GM23248 (cell line): ENCODE measurements at places on chromosomes 3 and 15.

DNA sequence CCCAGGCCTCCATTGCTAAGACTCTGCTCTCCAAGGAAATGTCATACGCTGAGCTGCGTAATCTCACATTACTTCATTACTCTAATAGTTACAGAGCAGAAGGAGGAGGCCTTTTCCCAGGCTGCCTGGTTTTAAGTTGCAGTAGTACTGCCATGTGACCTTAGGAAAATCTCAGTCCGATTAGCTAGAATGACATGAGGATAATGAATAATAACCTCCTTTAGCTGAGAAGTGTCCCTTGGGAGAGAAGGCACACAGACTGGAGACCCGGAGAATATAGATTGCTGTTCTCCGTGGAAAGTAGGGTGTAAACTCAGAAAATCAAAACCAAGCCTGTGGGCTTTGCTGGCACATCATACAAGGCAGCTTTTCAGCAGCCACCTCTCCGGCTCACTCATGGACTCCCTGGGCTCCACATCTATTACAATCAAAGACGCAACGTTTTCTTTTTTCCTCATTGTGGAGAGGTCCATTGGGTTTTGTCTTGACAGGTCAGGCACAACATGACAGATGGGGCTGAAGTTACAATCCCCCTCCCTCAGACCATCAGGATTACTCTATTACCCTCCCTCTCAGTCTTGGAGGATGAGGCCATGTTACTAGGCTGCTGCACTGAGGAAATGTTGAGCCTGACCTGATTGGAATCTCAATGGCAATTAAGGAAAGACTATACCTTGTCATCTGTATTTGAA lies 134.8 kb upstream of the MB21D2 start:
- no peak for DNase-seq

GRCh38 chr3:12508291-12508700 lies 24.0 kb downstream of the TSEN2 start:
- peak; percentile 98 for DNase-seq

DNA sequence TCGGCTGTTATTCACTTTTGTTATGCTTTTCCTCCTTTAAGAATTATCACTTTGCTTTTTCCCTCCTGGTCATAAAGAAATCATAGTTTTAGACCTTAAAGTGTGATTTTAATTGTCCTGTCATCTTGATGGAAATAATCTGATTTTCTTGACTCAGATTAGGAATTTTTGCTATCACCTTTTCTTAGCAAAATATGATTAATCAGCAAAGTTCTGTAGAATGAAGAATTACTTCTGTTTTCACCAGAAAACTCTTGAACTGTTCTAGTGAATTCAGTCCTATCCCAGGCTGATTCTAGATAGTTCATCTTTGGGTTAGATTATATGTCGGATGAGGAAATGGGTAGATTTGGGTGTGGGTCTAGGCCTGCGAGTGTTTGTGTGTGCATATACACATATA lies 12.2 kb downstream of the CMSS1 start:
- no peak for DNase-seq

DNA sequence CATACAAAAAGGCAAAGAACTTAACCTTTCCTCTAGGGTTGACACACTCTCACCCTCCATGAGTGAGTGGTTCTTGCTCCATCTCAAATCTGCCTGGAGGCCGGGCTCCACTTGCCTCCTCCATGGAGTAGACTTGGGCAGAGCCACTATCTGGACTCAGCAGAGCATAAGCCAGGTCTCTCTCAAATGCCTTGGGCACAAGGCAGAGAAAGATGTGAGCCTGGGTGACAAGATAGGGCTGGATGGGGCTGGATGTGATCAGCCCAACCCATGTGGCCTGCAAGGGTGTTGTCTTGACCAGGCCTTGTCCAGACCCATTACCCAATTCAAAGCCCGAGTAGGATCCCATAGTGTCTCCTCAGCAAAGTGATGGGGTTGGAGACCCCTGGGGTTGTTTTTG lies 4.2 kb upstream of the RPL29 start:
- no peak for DNase-seq

- peak; percentile 88 for DNase-seq
Observed at GRCh38 chr3:48219543-48219942, 3.8 kb upstream of the CAMP start.

DNA sequence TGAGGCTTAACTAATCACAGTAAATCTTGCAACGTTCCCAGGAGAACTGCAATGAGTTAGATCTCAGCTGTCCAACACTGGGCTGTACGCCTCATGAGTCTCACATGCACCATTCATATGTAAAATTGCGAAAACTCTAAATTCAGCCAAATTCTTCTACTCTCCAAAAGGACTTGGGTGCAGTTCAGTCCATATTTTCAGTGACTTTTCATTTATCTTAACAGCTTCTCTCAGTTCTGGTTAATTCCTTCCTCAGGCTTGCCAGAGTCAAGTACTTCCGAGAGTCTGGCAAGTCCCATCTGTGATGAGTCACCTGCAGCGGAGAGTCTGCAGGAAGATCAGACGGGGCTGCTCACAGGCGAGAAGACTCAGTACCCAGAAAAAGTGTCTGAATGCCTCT lies 11.5 kb downstream of the CCDC80 start:
- peak; percentile 96 for DNase-seq

GRCh38 chr15:59119625-59120024 lies 14.7 kb downstream of the CCNB2 start:
- no peak for DNase-seq

GRCh38 chr15:28017423-28017924 lies 81.6 kb downstream of the OCA2 start:
- DNase-seq: no peak

- no peak for DNase-seq
Observed at GRCh38 chr15:43127752-43128151, 5.6 kb upstream of the TMEM62 start.

DNA sequence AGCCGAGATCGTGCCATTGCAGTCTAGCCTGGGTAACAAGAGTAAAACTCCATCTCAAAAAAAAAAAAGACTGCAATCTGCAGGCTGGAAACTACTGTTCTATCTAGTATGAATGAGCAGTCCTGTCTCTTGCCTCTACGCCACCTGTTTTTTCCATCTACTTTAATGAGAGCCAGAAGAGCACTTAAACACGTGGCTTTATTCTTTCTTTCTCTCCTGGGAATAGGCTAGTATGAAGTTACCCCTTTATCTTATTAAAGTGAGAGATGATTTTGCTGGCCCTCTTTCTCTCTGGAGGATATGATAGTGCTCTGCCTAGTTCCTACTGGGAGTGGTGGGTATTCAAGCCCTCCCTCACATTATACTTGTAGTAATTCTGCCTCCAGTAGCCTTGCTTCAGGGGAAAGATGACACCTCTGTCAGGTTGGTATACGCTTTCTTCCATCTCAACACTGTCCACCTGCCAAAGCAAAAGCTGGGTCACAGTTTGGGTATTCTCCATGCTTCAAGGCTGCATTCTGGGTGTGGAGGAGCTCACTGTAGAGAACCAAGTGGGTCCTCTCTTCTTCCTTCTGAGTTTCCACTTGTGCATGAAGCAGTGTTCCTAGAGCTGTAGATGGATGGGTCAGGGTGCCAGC lies 17.8 kb downstream of the MAPKBP1 start:
- DNase-seq: no peak

- no peak for DNase-seq
Observed at GRCh38 chr15:45120081-45120972, 6.2 kb downstream of the DUOXA2 start.

DNA sequence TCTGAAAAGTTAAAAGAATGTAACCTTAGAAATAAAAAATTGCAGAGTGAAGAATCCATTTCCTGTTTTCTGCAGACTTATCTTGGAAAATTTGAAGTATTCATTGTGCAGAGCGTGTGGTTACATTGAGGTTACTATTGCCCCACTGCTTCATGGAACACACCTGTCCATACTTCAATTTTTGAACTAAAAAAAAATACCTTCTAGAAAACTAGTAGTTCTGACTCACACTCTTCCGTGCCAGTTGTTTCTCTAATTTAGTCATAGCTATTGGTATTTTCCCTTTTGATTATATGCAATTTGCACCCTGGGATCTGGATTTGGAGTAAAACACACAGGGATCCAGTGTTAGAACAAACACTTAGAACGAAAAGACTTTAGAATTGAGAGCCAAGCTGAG lies 111.8 kb upstream of the LYSMD4 start:
- peak; percentile 7 for DNase-seq

DNA sequence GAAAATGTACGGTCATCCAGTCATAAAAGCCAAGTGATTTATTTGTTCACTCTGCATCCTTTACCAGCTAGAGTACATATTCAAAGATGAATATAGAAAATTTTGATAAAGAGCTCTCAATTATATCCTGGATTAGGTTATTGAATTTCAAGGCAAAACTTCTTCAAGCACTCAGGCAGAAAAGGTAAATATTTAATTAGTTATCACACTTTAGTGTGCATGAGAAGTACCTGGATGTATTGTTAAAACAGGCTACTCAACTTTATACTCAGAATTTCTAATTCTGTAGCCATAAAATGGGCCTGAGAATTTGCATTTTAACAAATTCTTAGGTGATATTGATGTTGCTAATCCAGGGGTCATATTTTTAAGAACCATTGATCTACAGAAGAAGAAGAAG lies 45.3 kb downstream of the ILDR1 start:
- no peak for DNase-seq

DNA sequence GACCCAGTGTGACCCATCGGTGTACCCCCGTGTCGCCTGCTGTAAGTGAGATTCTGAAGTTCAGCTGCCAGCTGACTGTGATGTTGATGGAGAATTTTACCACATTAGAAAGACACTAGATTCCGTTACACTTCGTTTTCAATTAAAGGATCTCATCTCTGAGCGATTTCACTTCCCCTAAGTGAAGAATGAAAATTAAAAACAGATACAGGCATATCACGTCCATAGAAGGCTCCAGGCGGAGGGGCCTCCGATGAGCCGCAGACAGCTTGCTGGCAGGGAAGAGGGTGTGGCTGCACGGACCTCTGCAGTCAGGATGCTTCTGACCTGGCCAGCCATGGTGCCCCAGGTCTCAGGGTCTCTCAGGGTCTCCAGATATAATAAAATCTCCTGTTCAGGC lies 6.6 kb upstream of the CPN2 start:
- DNase-seq: no peak

DNA sequence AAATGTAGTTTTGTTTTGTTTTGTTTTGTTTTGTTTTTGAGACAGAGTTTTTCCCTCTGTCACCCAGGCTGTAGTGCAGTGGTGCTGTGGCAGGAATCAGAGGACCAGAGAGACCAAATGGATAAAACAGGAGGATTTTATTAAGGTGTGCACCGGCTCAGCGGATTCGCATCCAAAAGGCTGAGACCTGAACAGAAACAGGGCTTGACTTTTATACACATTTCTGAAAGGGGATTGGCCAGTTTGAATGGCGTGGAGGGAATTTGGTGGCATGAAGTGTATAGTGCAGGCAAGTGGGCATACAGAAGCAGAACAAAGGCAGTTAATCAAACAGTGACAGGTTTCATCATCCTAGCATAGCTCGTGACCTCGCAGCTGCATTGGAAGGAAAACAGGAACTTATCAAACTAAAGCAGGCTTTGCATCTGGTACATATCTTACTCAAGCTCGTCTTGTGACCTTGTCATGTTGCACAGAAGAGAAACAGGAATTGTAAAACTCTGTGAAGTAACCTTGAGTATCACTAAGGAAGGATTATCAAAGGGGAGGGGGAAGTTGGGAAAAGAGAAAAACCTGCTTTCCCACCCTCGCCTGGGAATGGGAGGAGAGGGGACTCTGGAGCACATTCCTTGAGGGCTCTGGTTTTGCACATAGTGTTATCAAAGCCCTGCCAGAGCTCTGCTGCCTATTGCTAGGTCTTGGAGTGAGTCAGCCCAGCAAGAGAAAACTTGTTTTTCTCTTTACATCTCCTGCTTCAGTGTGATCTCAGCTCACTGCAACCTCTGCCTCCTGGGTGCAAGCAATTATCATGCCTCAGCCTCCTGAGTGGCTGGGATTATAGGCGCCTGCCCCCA lies 38.5 kb downstream of the C3orf62 start:
- DNase-seq: peak; percentile 42

- no peak for DNase-seq
Observed at GRCh38 chr3:65186268-65186667, 498.5 kb upstream of the ADAMTS9 start.

- DNase-seq: no peak
Observed at GRCh38 chr3:65999606-66000005, 39.1 kb downstream of the MAGI1 start.

DNA sequence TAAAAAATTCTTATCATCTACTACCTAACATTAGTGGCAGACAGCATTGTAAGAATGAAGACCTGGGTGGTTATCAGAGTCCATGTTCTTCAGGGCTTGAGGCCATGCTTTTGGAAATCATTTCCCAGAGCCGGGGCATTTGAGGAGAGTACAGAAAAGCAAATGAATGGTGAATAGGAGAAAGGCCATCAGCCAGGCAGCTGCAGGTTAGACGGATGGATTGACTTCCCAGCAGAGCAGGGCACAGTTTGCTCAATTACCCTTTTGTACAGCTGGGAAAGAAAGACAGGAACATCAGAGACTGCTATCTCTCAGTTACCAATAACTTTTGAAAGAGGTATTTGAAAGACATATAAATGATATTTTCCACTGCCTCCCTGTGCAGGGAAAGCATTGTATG lies 135.6 kb downstream of the ALCAM start:
- DNase-seq: no peak

DNA sequence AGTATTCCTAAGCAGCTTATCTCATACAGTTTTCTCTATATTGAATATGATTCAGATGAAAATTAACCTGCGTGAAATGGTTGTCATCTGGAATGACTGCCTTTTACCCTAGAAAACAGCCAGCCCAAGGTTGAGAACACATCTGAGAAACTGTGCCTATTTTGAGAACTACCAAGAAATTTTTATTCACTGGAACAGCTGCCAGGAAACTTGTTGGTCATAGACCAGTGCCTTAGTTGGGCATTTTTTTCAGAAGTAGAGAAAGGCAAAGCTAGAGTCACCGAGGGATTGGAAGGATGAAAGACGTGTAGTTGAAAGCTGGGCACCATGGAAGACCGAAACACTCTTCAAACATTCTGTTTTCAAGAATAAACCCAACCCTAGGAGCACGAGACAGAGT lies 277.1 kb downstream of the LPP start:
- DNase-seq: peak; percentile 12

DNA sequence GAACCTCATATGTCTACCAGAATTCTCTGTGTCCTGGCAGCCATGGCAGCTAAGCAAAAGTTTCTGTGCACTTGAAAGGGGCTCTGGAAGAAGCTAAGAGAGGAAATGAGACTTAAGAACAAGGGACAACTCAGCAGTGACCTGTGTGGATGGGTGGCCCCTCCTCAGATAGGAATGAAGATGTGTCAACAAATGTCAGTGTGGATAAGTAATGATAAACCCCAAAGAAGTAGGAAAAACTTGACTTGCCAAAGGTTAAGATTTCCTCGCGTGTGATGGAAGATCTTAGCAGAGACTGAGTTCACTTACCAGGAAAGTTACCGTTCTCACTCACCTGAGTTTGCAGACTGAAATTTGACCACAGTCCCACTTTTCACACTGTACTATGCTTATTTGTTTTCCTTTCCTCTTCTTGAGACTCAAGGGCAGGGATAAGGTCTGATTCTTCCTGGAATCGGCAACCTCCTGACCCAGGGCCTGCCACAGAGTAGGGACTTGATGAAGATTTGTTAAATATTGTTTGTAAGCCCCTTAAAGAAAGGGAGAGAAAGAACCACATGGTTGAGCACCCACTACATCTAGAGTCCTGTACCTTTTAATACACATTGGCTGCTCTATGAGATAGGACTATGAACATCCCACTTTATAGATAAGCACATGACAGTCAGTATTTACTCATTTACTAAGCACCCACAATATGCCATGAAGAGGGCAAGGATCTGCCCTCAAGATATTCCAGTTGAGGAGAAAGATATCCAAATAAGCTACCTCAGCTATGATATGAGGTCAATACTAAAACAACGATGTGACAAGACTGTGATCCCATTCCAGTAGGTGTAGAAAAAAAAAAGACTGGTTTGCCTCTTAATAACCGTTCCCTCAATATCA lies 7.3 kb upstream of the HRH1 start:
- no peak for DNase-seq
